Astrocyte (in vitro differentiated cells and primary cell): ENCODE measurements at places on chromosomes 3 and 15.

DNA sequence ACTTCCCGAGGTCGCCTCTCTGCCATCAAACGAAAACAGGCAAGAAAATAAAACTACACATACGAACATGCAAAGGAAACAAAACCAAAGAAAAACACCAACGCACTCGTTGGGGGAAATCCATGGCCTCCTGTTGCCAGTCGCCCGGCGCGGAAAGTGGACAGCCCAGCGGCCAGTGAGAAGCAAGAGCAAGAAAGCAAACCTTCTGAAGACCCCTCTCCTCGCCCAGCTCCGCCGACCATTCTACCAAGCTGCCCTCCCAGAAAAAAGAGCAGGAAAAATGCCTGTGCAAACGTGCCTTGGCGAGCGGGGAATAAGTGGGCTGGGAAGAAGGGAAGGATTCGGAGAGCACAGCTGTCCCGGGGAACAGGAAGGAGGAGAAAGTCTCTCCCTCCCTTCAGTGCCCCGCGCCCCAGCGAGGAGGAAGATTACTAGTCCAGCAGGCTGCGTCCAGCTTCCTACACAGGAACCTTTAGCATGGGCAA lies 802 bp upstream of the NECTIN3 start:
- no peak for DNase-seq

- no peak for DNase-seq
Measured at GRCh38 chr15:47998619-47999019, 122.2 kb upstream of the SLC24A5 start.

- DNase-seq, result no peak
Measured at GRCh38 chr3:124451630-124452317, 278.5 kb upstream of the UMPS start.

DNA sequence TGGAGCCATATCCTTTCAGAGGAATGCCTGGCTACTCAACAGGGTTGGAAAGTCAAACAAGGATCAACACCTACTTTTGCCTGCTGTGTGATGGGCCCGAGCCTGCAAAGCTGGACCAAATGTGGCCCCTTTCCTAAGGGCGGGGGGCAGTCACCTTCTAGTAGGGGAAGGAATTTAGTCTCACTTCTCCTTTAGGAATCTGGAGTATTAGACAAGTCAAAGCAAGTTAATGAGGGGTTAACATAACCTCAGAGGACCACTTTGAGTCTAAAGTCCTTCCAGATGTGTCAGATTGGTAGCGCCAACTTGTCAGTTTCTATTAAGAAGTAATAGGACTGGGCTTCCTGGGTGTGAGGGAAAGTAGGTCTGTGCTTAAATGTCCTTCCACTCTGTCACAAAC lies 6.8 kb downstream of the EXOSC7 start:
- no peak for DNase-seq

- DNase-seq, result no peak
Measured at GRCh38 chr3:112472691-112473090, 26.6 kb downstream of the BTLA start.

- DNase-seq, result peak; percentile 60
Measured at GRCh38 chr3:15804553-15805095, 6.8 kb upstream of the ANKRD28 start.
